ENCODE measurements at places on chromosomes 1 and 21.

DNA sequence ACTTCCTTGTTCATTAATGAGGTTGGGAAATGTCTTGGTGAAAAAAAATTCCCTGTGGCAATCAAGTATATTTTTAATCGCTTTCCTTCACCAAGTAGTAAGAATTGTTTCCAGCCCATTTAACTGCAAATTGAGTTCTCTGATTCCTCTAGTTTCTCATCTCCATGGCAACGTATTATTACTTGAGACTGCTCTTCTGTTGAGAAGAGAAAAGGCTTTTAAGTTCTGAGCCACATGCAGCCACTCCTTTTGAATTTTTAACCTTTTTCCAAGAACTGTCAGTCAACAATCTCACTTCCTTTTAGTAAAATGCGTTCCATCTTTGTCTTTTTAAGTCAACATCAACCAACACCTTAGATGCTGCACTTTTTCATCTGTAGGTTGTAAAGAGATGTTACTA, 75.7 kb upstream of the KIAA1614 start:
- no peak for DNase-seq

- no peak for DNase-seq
Measured at GRCh38 chr1:216903382-216903740, 180.1 kb upstream of the ESRRG start.

DNA sequence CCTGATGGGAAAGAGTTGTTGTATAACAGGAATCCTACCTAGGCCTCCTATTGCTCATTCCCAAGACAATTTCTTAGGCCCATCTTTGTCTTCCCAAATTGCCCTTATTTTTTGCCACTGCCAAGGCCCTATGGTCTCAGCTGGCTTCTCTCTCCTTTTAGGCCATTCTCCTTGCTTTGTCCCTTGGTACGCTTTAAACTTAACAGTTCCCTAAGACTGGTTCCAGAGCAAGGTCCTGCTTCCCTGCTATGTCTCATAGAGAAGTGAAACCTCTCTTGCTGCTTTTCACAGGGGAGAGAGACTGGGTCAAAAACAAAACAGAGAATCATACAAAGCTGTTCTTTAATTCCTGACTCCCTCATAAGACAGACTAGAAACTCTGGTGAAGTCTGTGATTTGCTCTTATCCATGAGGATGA, 77.1 kb downstream of the XCL2 start:
- no peak for DNase-seq

GRCh38 chr1:85137660-85138059, 63.2 kb downstream of the SYDE2 start:
- no peak for DNase-seq

DNA sequence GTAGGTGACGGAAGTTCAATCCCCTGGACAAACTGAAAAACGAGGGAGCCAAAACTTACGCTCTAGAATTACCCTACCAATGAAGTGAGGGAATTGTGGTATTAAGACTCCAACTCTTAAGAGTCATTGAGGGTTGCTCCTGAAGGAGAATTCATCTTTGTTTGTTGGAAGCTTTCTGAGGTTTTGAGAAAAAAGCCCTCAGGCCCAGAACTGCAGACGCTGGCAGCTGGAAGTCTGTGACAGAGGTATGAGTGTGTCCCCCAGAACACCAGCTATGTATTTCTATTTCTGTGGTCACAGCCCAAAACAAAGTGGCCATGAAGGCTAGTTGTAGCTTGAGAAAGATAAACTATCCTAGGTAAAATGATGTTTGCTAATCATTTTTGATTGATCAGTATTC, 438.8 kb upstream of the B3GALT2 start:
- DNase-seq: no peak

GRCh38 chr1:244642526-244642925, 10.4 kb upstream of the DESI2 start:
- no peak for DNase-seq

DNA sequence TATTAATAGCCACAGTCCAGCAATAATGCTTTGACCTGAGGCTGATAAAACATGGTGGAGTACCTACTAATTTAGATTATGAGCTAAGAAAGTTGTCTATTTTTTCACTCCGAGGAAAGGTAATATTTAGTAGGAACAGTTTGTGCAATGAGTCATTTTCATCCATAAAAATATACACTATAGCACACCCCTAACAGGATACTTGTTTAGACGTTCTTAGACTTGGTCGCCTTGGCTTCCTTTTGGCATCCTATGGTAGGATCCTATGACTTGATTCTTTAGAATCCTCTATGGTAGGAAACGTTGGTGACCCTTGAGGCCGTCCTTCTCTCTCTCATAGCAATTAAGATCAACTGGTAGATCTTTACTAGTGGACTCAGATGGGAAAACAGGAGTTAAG, 81.8 kb downstream of the RGS7 start:
- no peak for DNase-seq

- DNase-seq: no peak
Measured at GRCh38 chr1:230643908-230644307, 1.6 kb downstream of the COG2 start.

- DNase-seq: no peak
Measured at GRCh38 chr1:220785166-220786056, 1.3 kb upstream of the MTARC1 start.

- no peak for DNase-seq
Measured at GRCh38 chr1:239232921-239233320, 153.4 kb upstream of the CHRM3 start.

DNA sequence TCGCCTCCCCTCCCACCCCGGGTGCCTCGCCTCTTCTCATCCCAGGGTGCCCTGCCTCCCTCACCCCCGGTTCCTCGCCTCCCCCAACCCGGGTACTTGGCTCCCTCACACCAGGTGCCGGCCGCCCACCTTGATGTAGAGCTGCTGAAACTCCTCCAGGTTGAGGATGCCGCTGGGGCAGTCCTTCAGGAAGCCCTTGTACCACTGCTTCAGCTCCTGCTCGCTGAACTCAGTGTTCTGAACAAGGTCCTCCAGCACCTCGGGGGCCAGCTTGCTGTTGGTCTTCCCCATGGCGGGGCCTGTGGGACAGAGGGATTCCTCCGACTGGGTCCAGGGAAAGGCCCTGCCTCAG, 6.9 kb downstream of the HPCAL4 start:
- DNase-seq: no peak

Data from thoracic aorta (tissue), 2 donors.